Right cardiac atrium (tissue), 5 donors: ENCODE measurements at places on chromosomes 5 and 9.

GRCh38 chr9:5893591-5894236 lies 3.0 kb downstream of the MLANA start:
- DNase-seq, result no peak

GRCh38 chr9:96719921-96720320 lies 58.0 kb downstream of the ZNF510 start:
- DNase-seq, result peak; percentile 53

DNA sequence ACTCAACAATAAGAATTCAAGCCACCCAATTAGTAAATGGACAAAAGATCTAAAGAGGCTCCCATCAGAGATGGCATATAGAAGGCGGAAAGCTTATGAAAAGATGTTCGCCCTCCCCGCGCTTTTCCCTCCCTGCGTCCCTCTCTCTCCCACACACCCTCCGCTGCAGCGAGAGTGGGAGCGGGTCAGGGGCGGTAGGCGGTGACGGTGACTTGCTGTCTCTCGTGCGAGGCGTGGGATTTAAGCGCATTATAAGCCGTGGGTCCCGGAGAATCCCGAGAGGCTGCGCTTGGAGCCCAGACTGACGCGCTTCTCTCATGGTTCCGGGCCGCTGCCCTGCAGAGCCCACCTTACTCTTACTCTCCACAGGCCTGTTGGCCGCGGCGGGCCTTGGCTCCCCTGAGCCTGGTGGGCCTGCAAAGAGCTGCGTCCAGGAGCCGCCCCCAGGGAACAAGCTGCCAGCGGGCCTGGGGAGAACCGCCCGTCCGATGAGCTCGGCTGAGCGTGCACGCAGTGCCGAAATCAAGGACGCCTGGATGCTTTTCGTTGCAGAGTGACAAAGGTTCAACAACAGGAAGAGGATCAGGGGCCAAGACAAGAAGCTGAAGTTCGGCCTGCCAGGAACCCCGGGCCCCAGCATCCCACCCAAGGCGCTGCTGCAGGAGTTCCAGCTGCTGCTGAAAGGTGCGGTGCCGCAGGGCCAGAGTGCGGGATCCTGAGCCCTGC lies 42.6 kb upstream of the BICD2 start:
- no peak for DNase-seq

DNA sequence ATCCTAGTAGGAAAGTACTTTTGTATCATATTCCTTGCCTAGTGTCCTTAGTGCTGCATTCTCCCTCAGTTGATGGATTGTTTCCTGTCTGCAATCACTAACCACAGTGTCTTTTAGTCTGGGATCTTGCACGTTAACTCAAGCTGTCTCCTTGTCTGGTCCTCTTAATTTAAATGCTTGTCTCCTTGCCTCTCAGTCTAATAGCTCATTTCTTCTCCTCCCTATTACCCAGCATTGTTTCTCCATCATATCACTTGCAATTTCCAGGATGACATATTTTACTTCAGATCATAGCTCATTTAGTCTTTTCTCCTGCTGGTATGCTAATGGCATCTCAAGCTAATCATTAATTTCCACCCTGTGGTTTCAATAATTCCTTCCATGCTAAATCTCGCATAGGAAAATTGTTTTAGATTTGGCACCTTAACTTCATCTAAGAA lies 2052.0 kb upstream of the C9orf72 start:
- no peak for DNase-seq

DNA sequence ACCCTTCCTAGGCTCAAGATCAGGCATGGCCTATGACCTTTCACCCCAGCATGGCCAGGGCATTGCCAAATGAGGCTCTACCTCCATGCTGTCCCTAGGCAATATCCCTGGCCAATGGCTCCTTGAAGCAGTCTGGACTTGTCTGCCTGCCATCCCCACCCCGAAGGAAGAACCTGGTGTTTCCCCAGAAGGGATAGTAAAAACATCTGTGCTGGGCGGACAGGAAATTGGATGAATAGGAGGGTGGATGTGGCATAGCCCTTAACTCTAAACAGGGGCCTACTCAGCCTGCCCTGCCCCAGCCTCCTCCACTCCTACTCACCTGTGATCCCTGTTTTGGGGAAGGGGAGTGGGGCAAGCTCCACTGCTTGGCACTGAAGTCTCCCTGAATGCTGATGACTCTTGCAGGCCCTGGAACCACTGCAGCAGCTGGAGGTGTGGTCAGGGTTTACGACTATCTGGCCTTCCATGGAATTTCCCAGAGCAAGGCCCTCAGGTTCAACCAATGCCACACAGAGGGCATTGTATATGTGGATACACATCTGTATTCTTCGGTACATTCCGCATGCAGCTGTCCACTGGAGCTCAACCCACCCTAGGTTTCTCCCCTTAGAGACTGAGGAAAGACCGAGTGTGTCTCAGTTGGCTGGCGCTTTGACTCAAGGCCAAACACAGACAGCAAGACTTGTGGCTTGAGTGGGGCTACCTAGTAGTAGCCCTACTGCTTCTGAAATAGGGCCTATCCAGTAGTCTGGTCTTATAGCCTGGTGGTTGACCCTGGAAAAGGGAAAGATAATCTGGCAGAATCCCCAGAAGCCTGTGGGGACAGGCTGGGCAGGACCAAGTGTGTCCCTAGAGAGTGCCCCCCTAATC lies 6.4 kb upstream of the P4HA2 start:
- no peak for DNase-seq

GRCh38 chr5:77748160-77748559 lies 28.0 kb downstream of the TBCA start:
- DNase-seq, result no peak
